ENCODE measurements at places on chromosomes 1 and 21. TPM values are rescaled to one million over a fixed set of nuclear protein-coding genes. Genes with fewer than 3 reads are reported as not detected.

PRAMEF26 gene
- total RNA-seq: not detected

SSBP3 gene
- total RNA-seq: 37.5 TPM

THAP3 gene
- total RNA-seq: 23.1 TPM

DNA sequence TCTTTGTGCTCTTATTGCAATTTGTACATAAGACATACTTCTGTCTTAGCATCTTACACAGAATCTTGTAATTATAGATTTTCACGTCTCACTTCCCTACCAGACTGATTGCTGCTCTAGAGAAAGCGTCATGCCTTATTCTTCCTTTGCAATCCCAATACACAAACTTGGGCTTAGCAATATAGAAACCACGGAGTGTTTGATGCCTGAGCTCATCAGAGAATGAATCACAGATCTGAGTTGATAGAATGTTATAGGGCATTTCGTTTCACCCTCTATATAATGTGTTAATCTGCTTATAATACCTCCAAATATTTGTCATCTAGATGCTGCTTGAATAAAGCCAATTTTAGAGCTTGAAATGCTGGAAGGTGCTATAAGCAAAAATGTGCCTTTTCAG lies 6.6 kb downstream of the FMO1 start:
- H3K4me1 ChIP-seq: peaks cover 3% of the 10 kb centered on the region
- H3K4me3 ChIP-seq: no peak overlapping the region
- no peaks in the 10 kb centered on the region for H3K36me3 ChIP-seq
- H3K27ac ChIP-seq: no peak overlapping the region
- DNase-seq: no peak
- no peaks in the 10 kb centered on the region for H3K27me3 ChIP-seq

DNA sequence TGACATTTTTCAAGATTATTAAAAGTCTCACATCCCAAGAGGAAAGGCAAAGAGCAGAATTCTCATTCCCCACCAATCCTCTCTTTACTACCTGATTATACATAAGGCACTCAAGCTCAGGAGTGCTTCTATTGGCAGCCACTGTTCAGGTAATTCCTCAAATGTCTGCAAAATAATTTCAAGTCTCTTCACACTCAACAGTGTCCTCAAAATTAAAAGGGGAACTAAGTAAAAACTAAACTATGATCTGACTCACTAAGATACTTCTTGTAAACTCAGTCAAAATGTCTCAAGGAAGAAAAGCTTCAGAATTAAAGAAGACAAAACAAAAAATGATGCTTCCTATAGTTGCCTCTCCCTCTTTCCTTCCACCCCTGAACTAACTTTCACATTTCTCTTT lies 135.6 kb downstream of the GPATCH2 start:
- H3K4me3 ChIP-seq: no peak overlapping the region
- no peaks in the 10 kb centered on the region for H3K36me3 ChIP-seq
- H3K4me1 ChIP-seq: no peaks in the 10 kb centered on the region
- H3K27ac ChIP-seq: no peak overlapping the region
- DNase-seq: no peak

DNA sequence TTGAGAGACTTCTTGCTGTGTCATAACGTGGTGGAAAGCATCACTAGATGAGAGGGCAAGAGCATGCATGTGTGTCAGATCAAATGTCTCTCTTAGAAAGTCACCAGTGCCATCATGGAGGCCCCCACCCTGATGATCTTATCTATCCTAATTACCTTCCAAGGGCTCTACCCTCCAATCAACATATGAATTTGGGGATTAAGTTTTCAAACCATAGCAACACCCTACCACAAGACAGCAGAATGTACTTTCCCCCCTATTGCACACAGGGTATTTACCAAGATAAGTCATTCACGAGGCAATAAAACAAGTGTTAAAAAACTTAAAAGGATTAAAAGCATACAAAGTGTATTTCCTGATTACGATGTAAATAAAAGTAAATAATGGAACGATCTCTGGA lies 515.6 kb downstream of the LMO4 start:
- DNase-seq: no peak
- no peaks in the 10 kb centered on the region for H3K4me1 ChIP-seq
- no peaks in the 10 kb centered on the region for H3K27me3 ChIP-seq
- H3K27ac ChIP-seq: no peak overlapping the region

DNA sequence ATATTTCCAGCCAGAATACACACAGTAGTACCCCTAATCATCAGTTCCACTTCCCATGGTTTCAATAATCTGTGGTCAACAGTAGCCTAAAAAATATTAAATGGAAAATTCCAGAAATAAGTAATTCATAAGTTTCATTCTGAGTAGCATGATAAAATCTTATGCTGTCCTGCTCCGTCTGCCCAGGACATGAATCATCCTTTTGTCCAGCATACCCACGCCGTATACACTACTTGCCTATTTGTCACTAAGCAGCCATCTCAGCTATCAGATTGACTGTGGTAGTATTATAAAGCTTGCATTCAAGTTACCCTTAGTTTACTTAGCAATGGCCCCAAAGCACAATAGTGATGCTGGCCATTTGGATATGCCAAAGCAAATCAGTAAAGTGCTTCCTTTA lies 118.7 kb downstream of the SLC5A9 start:
- H3K4me1 ChIP-seq: no peaks in the 10 kb centered on the region
- DNase-seq: no peak
- no peak overlapping the region for H3K4me3 ChIP-seq
- no peak overlapping the region for H3K27ac ChIP-seq

GRCh38 chr1:153100245-153100644 lies 5.9 kb upstream of the SPRR2E start:
- DNase-seq: peak; percentile 81
- peak overlapping the region; percentile 53 for H3K27ac ChIP-seq
- H3K4me1 ChIP-seq: peaks cover 9% of the 10 kb centered on the region
- H3K36me3 ChIP-seq: no peaks in the 10 kb centered on the region
- no peaks in the 10 kb centered on the region for H3K27me3 ChIP-seq
- H3K4me3 ChIP-seq: no peak overlapping the region

DNA sequence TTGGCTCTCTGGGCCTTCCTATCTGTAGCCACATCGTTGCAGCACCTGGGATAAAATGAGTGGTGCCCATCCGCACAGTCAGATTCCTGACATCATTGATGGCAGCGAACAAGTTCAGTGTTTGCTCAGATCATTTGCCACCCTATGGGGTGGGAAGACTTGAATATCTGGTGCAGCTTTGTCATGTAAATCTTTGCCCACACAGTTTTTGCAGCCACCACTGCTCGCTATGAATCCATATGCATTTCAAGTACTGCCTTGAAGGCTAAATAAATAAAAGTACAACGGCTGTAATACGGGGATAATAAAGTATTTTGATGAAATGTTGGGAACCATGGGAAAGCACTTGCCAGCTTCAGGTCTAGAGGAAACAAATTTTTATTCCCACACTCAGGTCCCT lies 56.3 kb upstream of the COA6 start:
- H3K4me3 ChIP-seq: no peak overlapping the region
- no peaks in the 10 kb centered on the region for H3K27me3 ChIP-seq
- no peaks in the 10 kb centered on the region for H3K4me1 ChIP-seq
- no peak overlapping the region for H3K27ac ChIP-seq
- no peak for DNase-seq

- no peak for DNase-seq
- no peaks in the 10 kb centered on the region for H3K36me3 ChIP-seq
- H3K4me1 ChIP-seq: no peaks in the 10 kb centered on the region
- H3K27me3 ChIP-seq: no peaks in the 10 kb centered on the region
- no peak overlapping the region for H3K27ac ChIP-seq
Observed at GRCh38 chr1:77263708-77264107, 18.1 kb upstream of the AK5 start.

- DNase-seq: no peak
- H3K4me3 ChIP-seq: no peak overlapping the region
- H3K27me3 ChIP-seq: peaks cover 22% of the 10 kb centered on the region
- H3K4me1 ChIP-seq: no peaks in the 10 kb centered on the region
- no peaks in the 10 kb centered on the region for H3K36me3 ChIP-seq
Observed at GRCh38 chr1:210769473-210769872, 364.5 kb downstream of the KCNH1 start.

DNA sequence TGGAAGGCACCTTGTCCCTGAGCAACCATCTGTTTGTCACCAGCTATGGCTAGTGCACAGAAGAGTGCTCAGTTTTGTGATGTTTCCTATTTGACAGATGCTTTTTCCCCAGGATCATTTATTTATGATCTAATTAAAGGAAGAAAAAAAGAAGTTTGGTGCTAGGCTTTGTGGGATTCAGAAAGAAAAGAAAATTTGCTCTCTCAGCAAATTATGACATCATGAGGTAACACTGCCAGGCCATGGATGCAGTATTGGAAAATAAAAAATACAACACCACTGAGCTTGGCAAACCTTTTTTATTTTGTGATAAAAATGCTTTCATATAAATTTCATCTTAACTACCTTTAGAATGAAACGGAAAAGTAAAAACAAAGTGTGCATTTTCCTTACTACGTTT lies 15.5 kb upstream of the ADAM30 start:
- H3K27ac ChIP-seq: no peak overlapping the region
- H3K4me3 ChIP-seq: no peak overlapping the region
- no peak for DNase-seq
- no peaks in the 10 kb centered on the region for H3K4me1 ChIP-seq

DNA sequence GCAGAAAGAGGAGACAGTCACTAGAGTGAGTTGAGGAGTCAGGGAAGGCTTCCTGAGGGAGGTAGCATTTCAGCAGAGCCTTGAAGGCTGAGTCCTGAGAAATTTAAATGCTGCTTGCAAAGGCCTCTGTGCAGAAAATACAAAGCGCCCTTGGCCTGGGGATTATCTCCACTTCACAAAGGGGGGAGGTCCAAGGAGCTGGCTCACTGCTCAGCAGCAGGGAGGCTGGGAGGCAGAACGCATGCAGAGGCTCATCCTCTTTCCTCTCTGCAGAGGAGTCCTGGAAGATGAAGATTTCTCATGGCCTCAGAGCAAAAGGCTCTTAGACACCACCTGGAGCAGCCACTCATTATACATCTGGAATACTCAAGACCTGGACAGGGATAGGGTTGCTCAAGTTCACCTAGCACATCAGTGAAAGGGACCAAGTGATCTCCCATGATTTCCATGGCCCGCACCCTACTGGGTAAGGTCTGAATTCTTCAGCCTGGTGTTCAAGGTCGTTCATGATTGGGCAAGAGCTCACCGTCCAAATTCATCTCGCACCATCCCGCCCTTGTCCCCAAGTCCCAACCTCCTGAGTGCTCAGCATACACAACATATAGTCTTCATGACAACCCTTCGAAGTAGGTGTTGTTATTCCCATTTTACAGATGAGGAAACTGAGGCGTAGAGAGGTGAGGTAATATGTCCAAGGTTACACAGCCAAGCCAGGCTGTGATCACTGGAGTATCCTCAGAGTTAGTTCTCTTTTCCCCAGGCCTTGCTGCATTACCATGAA lies 9.0 kb downstream of the SLC1A7 start:
- H3K4me1 ChIP-seq: no peaks in the 10 kb centered on the region
- no peaks in the 10 kb centered on the region for H3K36me3 ChIP-seq
